ENCODE measurements at places on chromosomes 5 and 9. TPM values are rescaled to one million over a fixed set of nuclear protein-coding genes. Genes with fewer than 3 reads are reported as not detected.

FOXI1 gene
- total RNA-seq = 0.18 TPM

LTC4S gene
- total RNA-seq = 6.8 TPM

PCDHB7 gene
- not detected for total RNA-seq

STK32A gene
- not detected for total RNA-seq

LRRTM2 gene
- 0.10 TPM for total RNA-seq

ECM2 gene
- total RNA-seq = not detected

LCN1 gene
- total RNA-seq = not detected

SLC22A4 gene
- not detected for total RNA-seq

PTGR1 gene
- not detected for total RNA-seq

SAPCD2 gene
- total RNA-seq = 0.39 TPM

OTP gene
- total RNA-seq = not detected

SPOCK1 gene
- total RNA-seq = not detected

KLHL3 gene
- total RNA-seq = 17.5 TPM

OLFM1 gene
- total RNA-seq = not detected

SMIM33 gene
- total RNA-seq = 0.32 TPM

ARL14EPL gene
- total RNA-seq = not detected

CCDC183 gene
- total RNA-seq = 1.8 TPM

CCL28 gene
- 14.9 TPM for total RNA-seq

WNT8A gene
- not detected for total RNA-seq

SIT1 gene
- 48.9 TPM for total RNA-seq

CTNND2 gene
- 1.6 TPM for total RNA-seq

GRM6 gene
- not detected for total RNA-seq

C9orf50 gene
- not detected for total RNA-seq

PFN3 gene
- total RNA-seq = not detected

NUTM2F gene
- total RNA-seq = not detected

ENTPD2 gene
- total RNA-seq = not detected

RELL2 gene
- total RNA-seq = 17.2 TPM

BTNL9 gene
- 1.8 TPM for total RNA-seq

SIMC1 gene
- 22.6 TPM for total RNA-seq

CSNK1G3 gene
- 61.8 TPM for total RNA-seq

SYK gene
- 7.7 TPM for total RNA-seq

LIX1 gene
- not detected for total RNA-seq

ACOT12 gene
- not detected for total RNA-seq

SLC35D2 gene
- 23.5 TPM for total RNA-seq

CFAP157 gene
- not detected for total RNA-seq

FBXL7 gene
- total RNA-seq = not detected

FCN2 gene
- total RNA-seq = not detected

PCDHB4 gene
- total RNA-seq = not detected

MPDZ gene
- total RNA-seq = not detected

HMCN2 gene
- total RNA-seq = not detected

AMBP gene
- not detected for total RNA-seq

FGD3 gene
- total RNA-seq = 160 TPM

STC2 gene
- not detected for total RNA-seq

SCGB3A1 gene
- not detected for total RNA-seq

CDKN2B gene
- 2.0 TPM for total RNA-seq

EPB41L4B gene
- not detected for total RNA-seq

KCNV2 gene
- not detected for total RNA-seq

FAM163B gene
- total RNA-seq = not detected

MYMK gene
- not detected for total RNA-seq

DDX4 gene
- not detected for total RNA-seq

LHX6 gene
- total RNA-seq = not detected

ZNF483 gene
- 21.4 TPM for total RNA-seq

DMRTA1 gene
- 0.42 TPM for total RNA-seq

NEUROG1 gene
- not detected for total RNA-seq

ANXA1 gene
- 928 TPM for total RNA-seq

TEX48 gene
- total RNA-seq = not detected

POMT1 gene
- 54.0 TPM for total RNA-seq

PRRX2 gene
- not detected for total RNA-seq

All from T-helper 17 cell (primary cell).